ENCODE measurements at places on chromosomes 3 and 15. TPM values are rescaled to one million over a fixed set of nuclear protein-coding genes. Genes with fewer than 3 reads are reported as not detected.

GRCh38 chr3:123716411-123716810 lies 131.6 kb upstream of the HACD2 start:
- DNase-seq = no peak

DNA sequence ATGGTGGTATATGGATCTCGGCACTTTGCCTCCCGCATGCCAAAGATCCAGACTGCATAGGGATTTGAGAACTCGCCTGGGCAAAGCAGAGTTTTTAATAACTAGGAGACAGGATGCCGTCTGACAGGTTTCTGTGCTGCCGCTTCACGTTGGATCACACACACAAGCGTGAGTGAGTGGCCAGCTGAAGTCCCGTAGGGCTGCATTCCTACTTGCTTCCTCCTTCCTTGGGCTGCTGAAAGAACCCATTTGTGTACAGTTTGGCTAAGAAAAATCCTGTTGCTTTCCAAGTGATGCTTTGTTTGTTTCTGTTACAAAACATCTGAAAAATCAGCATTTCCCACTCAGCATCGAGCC lies 604.3 kb upstream of the CFAP20DC start:
- no peak for DNase-seq

GRCh38 chr3:56260262-56260661 lies 208.0 kb downstream of the ERC2 start:
- no peak for DNase-seq

DNA sequence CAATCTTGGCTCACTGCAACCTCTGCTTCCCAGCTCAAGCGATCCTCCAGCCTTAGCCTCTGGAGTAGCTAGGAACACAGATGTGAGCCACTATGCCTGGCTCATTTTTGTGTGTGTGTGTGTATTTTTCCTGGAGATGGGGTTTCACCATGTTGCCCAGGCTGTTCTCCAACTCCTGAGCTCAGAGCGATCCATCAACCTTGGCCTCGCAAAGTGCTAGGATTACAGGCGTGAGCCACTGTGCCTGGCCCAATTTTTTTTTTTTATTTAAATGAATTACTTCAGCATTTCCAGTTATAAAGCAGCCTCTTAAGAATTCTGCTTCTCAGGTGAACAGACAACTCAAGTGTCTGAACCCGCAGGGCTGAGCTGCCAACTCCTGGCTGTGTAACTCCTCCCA lies 20.1 kb upstream of the ST3GAL6 start:
- DNase-seq = no peak

GRCh38 chr15:59244337-59244736 lies 37.7 kb downstream of the LDHAL6B start:
- no peak for DNase-seq

DNA sequence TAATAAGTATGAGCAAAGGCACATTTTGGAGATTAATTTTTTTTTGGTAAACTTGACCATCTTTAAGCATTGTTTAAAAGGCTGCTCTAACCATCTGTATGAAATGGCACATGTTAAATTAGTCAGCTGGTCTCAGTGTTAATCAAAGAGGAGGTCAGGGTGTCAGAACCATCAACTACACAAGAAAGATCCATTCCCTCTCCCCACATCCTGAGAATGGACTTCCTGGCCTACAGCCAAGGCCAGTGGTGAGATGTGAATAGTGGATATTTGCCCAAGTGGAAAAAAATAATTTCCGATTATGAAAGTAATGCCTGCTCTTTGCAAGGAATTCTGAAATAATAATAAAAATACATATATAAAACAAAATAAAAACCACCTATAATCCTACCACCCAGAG lies 641.7 kb downstream of the NR2F2 start:
- no peak for DNase-seq

DNA sequence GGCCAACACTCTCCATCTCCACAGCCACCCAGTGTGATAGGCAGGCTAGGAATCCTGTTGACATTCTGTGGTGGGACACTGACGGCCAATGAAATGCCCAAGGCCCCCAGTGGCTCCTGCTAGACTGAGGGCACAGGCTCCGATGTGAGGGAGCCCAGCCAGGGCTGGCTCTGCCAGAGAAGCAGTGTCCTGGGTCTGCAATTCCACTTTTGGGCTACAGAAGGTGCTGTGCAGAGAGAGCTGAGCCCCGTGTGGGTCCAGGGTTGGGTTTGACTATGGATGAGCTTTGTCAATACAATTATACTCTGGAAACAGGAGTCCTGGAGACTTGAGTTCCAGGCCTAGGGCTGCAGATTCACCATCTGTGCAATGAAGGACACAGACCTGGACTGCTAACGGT lies 55.7 kb upstream of the TMEM115 start:
- DNase-seq = no peak

DNA sequence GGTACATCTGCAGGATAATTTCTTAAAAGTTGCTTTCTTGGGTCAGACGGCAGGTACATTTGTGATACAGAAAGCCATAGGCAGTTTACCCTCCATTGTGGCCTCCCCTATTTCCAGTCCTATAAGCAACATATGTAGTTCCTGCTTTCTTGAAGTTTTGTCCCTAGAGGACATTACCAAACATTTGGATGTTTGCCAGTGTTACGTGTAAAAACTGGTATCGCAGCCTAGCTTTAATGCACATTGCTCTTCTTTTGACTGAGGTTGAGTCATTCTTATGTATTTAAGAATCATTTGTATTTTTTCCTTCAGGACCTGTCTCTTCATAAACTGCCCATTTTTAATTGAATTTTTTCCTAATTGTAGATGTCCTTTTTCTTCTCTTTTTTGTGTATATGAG lies 114.3 kb downstream of the DIPK2A start:
- no peak for DNase-seq

DNA sequence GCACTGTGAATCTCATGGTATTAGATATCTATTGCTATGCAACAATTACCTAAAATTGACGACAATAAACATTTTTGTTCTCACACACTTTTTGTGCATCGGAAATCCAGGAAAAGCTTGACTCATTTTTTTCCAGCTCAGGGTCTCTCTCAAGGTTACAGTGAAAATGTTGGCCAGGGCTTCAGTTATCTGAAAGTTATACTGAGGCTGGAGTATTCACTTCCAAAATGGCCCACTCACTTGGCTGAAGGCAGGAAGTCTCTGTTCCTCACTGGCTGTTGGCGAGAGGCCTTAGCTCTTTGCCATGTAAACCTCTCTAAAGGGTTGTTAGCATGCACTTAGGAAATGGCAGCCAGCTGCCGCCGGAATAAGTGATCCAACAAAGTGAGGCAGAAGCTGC lies 41.4 kb downstream of the OSTN start:
- DNase-seq = no peak

GRCh38 chr15:99692825-99693224 lies 40.4 kb downstream of the LYSMD4 start:
- no peak for DNase-seq

DNA sequence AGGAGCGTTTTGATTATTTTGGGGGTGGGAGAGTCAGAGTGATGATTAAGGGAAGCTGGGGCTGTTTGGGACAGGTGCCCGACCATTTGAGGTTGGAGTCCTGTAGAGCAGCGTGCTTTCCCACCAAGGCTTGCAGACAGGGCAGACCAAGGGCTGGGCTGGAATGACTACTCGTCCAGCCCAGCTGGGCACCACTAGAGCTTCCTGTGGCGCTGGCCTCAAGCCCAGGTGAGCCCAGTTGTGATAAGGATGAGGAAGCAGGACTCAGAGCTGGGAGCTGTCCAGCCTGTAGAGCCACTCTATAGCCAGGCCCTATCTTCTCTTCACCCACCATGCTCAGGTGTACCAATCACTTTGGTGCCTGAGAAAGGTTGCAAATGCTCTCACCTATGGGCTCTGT lies 75.8 kb upstream of the ACAN start:
- no peak for DNase-seq

DNA sequence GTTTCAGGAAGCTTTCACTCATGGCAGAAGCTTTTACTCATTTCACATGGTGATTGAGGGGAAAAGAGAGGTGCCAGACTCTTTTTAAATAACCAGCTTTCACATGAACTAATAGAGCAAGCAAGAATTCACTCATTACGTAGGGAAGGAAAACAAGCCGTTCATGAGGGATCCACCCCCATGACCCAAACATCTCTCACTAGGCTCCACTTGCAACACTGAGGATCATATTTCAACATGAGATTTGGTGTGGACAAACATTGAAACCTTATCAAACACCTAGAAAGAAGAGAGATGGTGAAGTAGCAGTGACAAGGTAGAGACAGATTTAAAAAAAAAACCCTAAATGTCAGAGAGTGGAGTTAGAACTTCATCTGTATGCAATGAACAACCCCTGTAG lies 408.6 kb upstream of the PDZRN3 start:
- no peak for DNase-seq

- DNase-seq = no peak
Measured at GRCh38 chr15:44971036-44971435, 14.5 kb downstream of the TERB2 start.

DNA sequence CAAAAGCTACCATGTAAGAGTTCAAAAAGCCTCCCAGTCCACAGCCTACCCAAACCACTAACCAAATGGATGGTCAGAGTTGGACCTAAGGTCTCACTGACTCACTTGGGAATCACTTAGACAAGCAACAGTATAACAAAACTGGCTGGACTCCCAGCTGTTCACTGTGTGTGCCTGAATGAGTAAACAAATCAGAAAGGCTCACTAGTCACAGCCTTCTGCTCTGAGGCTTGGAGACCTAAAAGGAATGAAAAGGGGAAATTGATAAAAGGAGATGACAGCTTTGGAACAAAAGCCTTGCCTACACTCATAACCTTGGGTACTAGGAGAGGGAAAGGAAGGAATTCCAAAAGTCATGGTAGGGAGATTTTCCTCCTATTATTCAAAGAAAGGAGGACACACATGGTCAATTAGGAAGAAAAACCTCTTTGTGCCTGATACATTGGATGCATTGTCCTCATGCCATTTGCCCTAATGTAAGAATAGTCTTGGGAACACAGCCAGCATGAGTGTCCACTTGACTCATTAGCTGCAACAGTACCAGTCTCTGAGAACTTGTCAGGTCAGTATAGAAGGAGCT lies 92.3 kb downstream of the FRMD5 start:
- peak; percentile 14 for DNase-seq

DNA sequence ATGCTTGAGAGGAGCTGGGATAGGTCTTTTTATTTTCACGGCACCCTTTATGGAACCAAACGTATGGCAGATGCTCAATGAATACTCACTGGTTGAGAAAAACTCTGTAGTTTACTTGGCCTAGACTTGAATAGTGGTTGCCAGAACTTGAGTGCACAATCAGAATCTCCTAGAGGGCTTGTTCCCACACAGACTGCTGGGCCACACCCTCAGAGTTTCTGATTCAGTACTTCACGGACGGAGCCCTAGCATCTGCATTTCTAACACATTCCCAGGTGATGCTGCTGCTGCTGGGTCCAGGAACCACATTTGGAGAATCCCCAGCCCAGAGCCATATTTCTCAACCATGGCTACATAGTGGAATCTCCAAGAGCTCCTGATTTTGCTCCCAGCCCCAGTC lies 24.6 kb downstream of the CA12 start:
- DNase-seq = no peak

DNA sequence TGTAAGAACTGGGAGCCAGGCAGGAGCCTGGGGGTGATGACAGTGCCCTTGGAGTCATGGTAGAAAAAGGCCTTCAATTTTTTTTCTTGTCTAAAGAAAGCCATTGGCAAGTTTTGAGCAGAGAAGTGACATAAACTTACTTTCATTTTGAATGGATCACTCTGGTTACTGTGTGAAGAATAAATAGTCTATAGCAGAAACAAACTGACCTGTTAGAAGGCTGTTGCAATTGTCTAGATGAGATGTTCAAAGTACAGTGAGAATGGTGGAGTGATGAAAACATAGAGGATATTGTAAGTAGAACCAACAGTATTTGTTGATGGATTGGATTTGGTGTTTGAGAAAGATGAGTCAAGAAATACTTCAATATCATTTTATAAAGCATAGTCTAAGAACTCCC lies 439.9 kb downstream of the TBL1XR1 start:
- no peak for DNase-seq

DNA sequence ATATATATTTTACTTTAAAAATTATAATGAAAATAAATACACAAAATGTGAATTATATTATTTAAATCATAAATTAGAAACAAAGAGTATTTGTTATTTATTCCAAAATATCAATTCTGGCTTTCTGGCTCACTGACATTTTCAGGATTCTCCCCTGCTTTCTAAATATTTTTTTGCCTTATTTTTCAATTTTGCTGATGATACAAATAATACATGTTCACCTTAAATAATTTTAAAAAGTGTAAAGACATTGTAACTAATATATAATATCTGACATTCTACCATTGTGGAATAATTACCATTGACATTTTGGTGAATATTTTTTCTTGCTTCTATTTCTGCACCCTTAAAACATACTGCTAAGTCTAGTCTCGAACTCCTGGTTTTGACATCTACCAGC lies 325.9 kb upstream of the CBLB start:
- DNase-seq = no peak

DNA sequence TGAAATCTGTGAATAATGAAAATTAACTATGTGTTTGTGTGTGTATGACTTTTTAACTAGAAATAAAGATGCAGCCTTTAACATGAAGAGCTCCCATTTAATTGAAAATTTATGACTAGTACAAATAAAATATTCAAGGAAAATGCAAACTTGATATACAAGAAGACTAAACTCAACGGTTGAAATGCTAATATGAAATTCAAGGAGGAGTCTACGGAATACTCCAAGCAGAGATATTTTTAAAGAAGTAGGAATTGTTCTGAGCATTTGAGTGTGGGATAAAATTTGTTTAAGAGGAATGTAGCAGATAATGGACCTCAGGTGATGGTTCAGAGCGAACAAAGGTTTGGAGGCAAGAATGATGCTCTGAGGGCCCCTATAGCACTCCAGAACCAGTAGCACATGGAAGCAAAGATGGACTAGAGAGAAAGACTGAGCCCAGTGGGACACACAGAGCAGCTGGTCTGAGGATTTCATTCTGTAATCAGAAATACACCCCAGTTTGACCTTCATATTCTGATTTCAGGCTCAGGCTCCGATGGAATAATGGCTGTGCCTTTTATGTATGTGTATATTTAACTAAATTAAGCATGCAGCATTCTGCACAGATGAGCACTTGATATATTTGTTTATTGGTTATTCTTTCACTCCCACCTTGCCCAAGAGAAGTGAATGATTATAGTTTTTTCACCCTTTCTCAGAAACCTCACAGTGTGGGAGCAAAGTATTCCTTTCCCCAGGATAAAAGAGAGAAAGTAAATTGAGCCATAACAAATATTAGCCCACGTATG lies 227.1 kb downstream of the ZPLD1 start:
- DNase-seq = no peak

GRCh38 chr3:42685891-42686820 lies 819 bp downstream of the KLHL40 start:
- DNase-seq = no peak

- DNase-seq = no peak
Measured at GRCh38 chr15:72217216-72217615, 13.8 kb downstream of the PKM start.

The KNG1 gene
- total RNA-seq = not detected

The NPAP1 gene
- total RNA-seq = 0.41 TPM

The GOLGA8G gene
- not detected for total RNA-seq

The LSAMP gene
- 59.9 TPM for total RNA-seq

The MNS1 gene
- 1.2 TPM for total RNA-seq

The GPR15 gene
- not detected for total RNA-seq

The ST8SIA2 gene
- 56.3 TPM for total RNA-seq

The XPC gene
- total RNA-seq = 9.8 TPM

The HMG20A gene
- 48.9 TPM for total RNA-seq
